T-helper 2 cell (primary cell): ENCODE measurements at places on chromosomes 5 and 9.

GRCh38 chr5:168947212-168947868, 353.6 kb downstream of the SLIT3 start:
- no peak for DNase-seq

DNA sequence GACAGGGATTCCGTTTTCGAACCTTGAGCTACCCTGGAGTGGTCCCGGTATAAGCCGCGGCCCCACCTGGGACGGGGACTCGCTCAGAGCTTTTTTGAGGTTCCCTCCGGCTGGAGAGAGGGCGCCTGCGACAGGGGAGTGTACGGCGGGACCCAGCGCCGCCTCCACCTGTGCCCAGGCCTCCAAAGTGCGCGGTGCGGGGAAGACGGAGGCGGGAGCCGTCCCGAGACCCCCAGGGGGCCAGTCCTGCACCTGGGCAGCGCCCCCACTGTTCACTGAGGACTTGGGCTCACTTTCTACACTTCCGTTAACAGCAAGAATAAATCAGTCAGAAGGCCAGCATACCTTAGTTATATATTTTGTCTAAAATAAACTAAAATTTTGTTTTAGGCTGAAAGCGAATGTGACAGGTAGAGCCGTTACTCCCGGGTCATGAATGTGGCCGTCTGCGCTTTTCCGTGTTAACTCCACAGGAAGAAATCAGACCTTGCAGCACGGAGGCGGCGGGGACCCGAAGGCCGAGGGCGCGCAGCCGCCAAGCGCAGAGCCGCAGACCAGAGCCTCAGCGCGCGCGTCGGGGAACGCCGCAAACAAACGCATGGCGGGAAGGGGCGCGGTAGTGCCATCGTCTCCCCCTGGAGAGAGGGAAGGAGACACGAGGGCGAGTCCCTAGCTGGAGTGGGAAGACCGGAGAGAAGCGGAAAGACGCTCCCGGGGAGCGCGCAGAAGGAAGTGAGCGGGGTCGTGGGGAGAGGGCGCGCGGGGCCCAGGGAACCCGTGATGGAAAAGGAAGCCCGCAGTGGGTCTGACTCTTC, 14.1 kb downstream of the TRIM7 start:
- no peak for DNase-seq

- DNase-seq = no peak
These were observed 552.2 kb downstream of the ZNF608 start for GRCh38 chr5:124194282-124194681.

- no peak for DNase-seq
These were observed 5.5 kb downstream of the SLC9A3 start for GRCh38 chr5:518721-519120.

GRCh38 chr5:110361471-110361870, 365.0 kb downstream of the TMEM232 start:
- DNase-seq = no peak

GRCh38 chr5:67528953-67529352, 332.4 kb upstream of the CD180 start:
- no peak for DNase-seq

DNA sequence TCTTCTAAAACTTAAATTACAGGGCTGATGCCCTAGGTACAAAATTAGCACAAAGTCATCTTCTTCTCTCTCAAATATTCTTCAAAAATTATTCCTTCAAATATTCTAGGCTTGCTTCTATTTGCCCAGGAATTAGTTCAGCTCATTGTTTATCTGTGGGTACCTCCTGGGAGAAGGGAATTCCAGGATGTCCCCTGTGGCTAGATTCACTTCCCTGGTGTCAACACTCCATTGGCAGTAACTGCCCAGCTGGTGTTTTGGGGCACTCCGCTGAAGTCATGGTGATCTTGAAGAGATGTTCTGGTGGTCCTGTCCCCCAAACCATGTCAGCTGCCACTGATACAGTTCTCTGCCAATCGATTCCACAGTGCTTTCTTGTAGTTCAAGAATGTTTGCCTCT, 26.2 kb upstream of the TGFBR1 start:
- DNase-seq = no peak

DNA sequence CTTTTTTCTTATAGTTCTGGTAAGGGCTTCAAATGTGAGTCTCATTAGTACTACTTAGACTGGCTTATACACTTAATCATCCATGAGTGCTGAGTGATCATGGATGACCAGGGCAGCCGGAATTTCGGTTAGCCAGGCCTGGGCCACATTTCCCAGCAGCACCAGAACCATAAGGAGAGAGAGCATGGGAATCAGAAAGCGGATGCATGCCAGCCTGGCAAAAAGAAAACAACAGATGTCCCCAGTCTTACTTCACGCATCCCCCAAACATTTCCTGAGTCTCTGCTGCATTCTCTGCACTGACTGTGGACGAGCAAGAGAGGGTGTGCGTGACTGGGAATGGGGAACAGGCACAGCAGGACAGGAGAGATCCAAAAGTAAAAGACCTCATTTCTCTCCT, 371.1 kb upstream of the ZNF608 start:
- DNase-seq = no peak

DNA sequence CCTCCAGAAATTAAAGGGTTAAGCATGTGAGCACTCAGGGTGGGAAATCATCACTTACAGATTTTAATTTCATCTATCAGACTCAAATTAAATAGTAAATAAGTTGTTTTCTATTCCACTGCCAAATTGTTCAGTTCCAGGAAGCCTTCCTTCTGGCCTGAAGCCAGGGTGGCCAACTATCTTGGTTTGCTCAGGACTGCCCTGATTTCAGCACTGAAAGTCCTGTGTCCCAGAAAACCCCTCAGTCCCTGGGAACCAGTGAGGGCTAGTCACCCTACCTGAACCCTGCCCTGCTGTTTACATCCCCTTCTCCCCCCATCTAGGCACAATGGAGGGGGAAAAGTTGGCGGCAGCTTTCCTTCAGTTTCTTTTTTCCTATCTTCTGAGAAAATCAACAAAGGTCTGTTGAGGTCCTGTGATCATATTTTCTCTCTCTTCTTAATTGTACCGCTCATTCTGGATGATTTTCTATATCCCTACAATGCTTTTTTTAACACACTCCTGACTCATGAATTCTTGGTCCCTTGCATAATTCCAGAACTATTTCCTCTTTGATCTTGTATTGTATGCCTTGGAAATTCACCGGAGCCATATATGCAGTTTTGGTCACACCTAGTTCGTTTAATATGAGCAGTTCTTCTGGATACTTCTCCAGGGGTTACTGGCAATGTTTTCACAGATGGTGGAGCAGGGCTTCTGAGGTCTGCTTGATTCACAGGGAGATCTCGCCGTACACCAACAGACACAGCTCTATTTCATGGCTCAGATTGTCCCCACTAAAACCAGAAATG, 103.8 kb downstream of the MAP1B start:
- no peak for DNase-seq

- DNase-seq = no peak
These were observed 19.0 kb downstream of the ATOX1 start for GRCh38 chr5:151739395-151739794.

GRCh38 chr5:78903353-78903752, 81.8 kb downstream of the ARSB start:
- DNase-seq = no peak

DNA sequence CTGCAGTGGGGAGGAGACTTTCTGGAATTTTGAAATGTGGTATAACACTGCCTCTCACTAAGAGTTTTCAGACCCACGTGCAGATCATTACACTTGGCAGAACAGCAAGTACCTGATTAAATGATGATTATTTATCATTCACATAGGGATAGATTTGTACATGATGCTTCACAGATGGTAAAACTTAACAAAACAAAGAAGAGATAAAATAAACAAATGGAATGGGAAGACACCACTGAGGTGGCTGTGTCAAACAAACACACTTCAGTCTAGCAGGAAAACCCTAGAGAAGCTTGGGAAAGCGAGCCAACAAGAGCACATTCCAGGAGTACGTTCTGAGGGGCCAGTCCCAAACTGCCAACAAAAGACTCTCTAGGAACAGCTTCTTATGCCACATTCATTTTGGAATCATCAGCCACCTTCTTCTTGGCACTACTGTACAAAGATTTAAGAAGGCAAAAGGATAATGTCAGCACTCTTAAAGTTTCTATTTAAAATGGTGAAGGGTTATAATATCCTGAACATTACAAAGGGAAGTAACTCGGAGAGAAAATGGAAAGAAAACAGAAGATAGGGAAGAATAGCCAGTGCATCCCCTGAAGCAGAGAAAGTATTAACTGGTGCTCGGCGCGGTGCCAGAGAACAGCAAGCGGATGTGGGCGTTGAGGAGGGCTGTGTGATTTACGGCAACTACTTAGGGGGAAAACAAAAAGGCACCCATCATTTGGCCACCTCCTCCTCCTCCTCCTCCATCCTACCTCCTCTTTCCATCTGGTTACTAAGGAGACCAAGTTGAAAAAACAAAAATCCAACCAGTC, 1.6 kb downstream of the MED27 start:
- DNase-seq = no peak

DNA sequence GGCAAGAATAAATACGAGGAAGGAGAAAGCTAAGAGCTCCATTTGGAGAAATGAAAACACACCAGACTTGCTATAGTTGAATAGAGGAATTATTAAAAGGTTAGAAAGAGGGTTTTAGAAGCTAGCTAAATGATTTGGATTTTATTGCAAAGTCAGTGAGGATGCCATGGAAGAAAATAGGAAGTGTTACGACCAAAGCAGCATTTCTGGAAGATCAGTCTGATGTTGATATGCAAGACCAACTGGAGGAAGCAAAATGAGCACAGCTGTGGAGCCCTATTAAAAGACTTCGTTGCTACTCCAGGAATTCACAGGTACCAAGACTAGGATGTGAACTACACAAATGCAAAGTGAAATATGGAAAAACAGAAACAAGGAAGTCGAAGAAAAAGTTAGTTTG, 2.1 kb downstream of the DHX29 start:
- no peak for DNase-seq

GRCh38 chr5:2138896-2139295, 256.2 kb upstream of the IRX4 start:
- no peak for DNase-seq
